ENCODE measurements at places on chromosomes 2 and 18. TPM values are rescaled to one million over a fixed set of nuclear protein-coding genes. Genes with fewer than 3 reads are reported as not detected.
A peak's percentile ranks its signal among the peaks of the same experiment; 100 is the strongest.

- DNase-seq: no peak
These were observed 797.7 kb downstream of the MBD2 start for GRCh38 chr18:53426666-53427184.

DNA sequence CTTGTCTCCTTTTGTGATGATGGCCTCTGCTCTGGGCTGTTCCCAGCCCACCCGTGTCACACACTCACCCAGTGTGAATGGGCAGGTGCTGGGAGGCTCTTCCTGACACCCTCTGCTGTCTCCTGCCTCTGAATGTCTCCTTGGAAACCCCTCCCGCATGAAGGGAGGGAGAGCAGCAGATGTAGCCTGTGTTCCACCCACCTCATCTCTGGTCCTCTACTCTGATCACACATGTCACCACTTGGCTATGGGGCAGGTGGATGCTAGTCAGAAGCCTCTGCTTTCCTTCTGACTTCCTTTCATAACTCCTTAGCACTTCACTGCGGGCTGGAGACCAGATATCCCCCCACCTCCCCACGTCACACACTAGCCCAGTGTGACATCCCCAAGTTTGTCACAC lies 23.9 kb downstream of the EFR3B start:
- no peak for DNase-seq

DNA sequence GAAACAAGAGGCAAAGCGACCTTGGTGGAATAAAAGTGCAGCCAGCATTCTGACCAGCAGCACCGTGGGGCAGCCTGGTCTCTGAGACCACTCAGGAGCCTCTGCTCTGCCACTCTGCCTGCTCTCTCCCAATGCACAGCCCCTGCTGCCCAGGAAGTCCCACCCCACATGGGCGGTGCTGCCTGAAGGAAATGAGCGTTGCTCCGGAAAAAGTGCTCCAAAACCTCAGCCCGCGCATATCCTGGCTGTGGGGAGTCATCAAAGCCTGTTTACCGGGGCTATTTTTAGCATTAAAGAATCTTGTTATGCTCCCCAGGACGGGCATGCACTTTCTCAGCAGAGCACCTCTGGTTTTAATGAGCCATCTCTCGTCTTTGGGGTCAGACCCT lies 54.5 kb downstream of the EPAS1 start:
- peak; percentile 93 for DNase-seq

- DNase-seq: no peak
These were observed 795 bp upstream of the TCF7L1 start for GRCh38 chr2:85132397-85132796.

- DNase-seq: no peak
These were observed 66.3 kb downstream of the PTGR3 start for GRCh38 chr18:75142677-75143076.

DNA sequence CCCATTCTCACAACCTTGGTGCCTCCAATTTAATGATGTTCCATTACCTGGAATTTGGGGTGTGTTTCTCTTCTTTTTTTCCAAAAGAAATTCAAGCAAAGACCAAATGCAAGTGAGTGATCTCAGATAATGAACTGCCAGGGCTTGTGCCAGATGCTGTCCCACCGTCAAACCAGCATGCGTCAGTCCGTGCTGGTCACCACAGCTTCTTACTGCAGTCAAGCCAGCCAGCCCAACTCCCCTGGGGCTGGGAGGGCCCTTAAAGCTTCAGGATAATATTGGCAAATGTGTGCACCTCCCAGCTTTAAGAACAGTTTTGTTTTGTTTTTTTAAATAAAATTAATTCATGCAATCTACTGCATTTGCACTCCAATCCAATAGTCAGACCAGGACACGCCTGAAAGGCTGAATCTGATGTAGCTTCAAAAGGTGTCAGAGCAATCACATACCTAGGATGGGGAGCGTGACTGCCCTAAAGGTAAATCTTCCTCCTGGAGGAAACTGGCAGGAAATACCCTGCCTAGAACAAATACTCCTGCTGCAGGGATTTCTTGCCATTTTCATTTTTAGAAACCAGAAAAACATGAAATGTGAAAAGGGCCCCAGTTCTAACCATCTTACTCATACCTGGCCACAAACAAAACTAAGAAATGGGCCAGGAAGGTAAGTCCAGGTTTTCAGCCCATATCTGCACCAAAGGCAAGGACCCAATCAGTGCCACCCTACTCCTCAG lies 26.8 kb upstream of the SP3 start:
- DNase-seq: no peak

DNA sequence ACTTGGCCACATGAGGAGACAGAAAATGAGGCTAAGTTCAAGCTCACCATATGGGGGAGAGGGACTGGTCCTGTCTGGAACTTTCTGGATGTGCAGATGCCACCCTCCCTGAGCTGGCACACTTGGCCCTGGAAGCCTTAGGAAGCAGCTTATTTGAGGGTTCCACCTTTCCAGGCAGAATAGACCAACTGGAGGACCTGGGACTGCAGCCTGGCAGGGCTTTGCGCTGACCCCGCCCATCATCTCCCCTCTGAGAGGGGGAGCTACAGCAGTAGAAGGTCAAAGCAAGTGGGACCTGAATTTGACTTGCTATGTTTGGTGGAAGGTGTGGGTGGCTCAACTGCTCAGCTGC lies 39.5 kb downstream of the TMEM17 start:
- no peak for DNase-seq

DNA sequence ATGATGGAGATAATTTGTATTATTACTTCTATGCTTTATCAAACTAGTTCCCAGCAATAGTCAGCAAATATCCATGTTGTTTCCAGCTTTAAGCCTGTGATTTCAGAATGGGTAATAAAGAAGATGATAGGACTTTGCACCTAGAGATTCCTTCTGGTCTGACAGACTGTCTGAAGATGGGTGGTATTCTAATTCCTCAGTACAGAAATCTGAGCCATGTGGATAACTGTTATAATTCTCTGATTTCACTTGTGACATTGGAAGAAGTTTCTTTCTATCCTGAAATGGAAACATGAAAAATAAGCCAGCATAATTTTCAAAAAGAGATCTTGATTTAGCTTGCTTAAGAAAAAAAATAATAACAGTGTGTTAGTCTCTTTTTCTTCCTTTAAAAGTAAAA lies 130.1 kb downstream of the ZNF804A start:
- DNase-seq: no peak

DNA sequence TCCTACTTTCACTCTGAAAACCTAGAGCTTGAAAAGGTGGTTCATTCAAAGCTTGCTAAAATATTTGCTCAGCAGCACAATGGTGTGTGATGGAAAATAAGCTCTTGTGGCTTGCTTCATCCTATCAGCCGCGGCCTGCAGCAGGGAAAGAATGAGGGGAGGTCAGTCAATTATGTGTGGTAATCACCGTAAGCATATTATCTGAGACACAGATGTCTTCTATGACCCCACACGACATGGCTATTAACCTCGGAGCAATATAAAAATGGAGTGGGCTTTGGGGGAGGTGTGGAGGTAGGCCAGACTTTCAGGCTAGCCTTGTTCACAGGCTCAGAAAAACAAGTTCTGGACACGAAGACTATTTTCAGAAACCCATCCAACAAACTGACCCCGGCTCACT lies 98.4 kb upstream of the SIX3 start:
- no peak for DNase-seq

DNA sequence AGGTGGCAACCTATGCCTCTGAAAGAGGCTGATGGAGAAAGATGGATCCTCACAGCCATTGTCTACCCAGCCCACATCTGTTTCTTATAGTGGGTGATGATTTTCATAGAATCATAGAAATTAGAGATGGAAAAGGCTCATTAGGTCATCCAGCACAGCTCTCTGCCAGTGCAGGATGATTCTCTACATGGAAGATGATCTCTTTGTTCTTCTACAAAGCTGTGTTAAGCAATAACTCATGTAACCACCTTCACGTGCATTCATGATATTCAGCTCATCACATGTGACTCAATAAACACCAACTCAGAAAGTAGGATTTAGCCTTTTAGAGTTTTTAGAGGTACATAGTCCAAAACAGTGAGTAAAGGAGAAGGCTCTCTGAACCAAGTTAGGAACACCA lies 539.4 kb upstream of the ID2 start:
- DNase-seq: no peak

DNA sequence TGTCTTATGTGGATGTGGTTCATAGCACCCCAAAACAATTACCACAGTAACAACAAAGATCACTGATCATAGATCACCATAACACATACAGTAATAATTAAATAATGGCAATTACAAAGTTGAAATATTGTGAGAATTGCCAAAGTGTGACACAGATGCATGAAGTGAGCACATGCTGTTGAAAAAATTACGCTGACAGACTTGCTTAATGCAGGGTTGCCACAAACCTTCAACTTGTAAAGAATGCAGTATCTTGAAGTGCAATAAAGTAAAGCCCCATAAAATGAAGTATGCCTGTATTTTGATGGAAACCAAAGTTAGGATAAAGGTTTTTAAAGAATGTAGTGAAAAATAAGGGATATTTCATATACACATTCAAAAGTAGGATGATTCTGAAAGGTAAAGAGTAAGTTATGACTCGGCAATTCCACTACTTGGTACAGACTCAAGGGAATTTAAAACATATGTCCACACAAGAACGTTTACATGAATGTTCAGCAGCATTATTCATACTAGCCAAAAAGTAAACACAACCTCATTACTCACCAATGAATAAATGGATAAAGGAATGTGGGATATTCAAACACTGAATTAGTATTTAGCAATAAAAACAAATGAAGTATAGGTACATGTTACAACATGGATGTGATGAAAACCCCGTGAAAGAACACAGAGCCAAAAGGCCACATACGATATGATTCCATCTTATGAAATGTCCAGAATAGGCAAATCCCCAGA lies 61.6 kb downstream of the SCN9A start:
- DNase-seq: no peak

- DNase-seq: no peak
These were observed 805.3 kb downstream of the SATB2 start for GRCh38 chr2:198652461-198652860.

DSG4 gene
- not detected for total RNA-seq

LBX2 gene
- 0.36 TPM for total RNA-seq

IL37 gene
- total RNA-seq: not detected

GRB14 gene
- total RNA-seq: not detected

DLX2 gene
- total RNA-seq: 0.26 TPM

STK11IP gene
- total RNA-seq: 35.0 TPM

All from activated CD4-positive, alpha-beta T cell treated with anti-CD3 and anti-CD28 coated beads, Interleukin-2, amount 10 ng/mL, durations not matched to agents 24 days and 14 days (primary cell).